ENCODE measurements at places on chromosomes 1 and 21. TPM values are rescaled to one million over a fixed set of nuclear protein-coding genes. Genes with fewer than 3 reads are reported as not detected.

IL20 gene
- not detected for total RNA-seq

CELA3B gene
- not detected for total RNA-seq

PEX14 gene
- total RNA-seq: 17.8 TPM

CAMTA1 gene
- total RNA-seq: 159 TPM

CLCA1 gene
- total RNA-seq: not detected

HES4 gene
- 36.7 TPM for total RNA-seq

IL10 gene
- total RNA-seq: 0.54 TPM

UMODL1 gene
- total RNA-seq: not detected

AADACL4 gene
- not detected for total RNA-seq

ARHGAP29 gene
- total RNA-seq: 27.5 TPM

HSD3B2 gene
- total RNA-seq: not detected

KLHL12 gene
- 19.3 TPM for total RNA-seq

KRTAP19-3 gene
- not detected for total RNA-seq

CSF3R gene
- 5.8 TPM for total RNA-seq

DMRTA2 gene
- total RNA-seq: not detected

SPRR5 gene
- not detected for total RNA-seq

FCRL4 gene
- total RNA-seq: not detected

CLEC20A gene
- not detected for total RNA-seq

CD164L2 gene
- not detected for total RNA-seq

LCE2D gene
- not detected for total RNA-seq

NUP210L gene
- 0.30 TPM for total RNA-seq

ITPKB gene
- total RNA-seq: 24.8 TPM

AUNIP gene
- total RNA-seq: not detected

PTTG1IP gene
- total RNA-seq: 160 TPM
